ENCODE measurements at places on chromosomes 7 and 10.

DNA sequence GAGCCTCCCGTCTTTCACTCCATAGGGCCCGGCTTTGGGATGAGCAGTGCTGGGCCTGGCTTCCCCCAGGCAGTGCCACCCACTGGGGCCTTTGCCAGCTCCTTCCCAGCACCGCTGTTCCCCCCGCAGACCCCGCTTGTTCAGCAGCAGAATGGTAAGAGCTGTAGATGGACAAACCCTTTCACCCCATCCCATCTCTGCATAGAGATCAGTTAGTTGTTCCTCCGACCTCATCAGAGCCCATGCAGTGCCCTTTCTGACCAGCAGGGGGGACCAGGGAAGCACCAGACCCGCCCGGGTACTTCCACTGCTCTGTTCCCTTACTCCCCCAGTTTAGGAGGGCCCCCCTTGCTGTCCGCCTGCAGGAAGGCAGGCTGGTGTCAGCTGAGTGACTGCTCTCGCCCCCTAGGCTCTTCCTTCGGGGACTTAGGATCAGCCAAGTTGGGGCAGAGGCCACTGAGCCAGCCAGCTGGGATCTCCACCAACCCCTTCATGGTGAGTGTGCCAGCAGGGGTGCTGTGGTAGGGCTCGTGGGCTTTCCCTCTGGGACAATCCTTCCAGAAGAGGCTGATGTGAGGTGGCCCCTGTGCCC, 9.8 kb downstream of the SAP25 start:
- peak; percentile 85 for DNase-seq

- DNase-seq: no peak
Measured at GRCh38 chr7:106668861-106669524, 8.0 kb upstream of the CCDC71L start.

DNA sequence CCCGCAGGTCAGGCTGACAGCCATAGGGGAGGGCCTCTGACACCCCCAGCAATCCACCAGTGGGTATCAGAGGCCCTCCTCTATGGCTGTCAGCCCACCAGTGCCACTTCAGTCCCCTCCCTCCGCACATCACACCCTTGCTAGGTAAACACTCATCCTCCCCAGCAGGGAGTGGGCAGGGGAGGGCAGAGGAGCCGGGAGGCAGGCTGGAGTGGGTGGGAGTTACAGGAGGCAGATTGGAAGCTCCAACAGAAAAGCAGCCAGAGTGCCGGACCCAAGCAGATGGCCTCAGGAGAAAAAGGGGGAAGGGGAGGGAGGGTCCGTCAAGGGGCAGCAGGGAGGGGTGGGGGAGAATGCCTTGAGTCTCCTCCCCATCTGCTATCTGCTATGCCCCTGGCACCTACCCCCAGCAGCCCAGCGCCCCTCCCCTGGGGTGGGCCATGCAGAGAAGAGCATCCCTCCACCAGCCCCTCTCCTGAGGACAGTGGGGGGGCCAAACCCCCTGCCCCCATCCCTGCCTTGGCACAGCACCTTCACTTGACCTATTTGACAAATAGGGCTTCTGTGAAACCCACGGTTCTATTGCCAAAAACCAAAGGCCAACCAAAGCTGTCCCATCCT, 2.4 kb downstream of the RASGEF1A start:
- no peak for DNase-seq

GRCh38 chr7:93943816-93944540, 22.4 kb downstream of the GNG11 start:
- DNase-seq: no peak

DNA sequence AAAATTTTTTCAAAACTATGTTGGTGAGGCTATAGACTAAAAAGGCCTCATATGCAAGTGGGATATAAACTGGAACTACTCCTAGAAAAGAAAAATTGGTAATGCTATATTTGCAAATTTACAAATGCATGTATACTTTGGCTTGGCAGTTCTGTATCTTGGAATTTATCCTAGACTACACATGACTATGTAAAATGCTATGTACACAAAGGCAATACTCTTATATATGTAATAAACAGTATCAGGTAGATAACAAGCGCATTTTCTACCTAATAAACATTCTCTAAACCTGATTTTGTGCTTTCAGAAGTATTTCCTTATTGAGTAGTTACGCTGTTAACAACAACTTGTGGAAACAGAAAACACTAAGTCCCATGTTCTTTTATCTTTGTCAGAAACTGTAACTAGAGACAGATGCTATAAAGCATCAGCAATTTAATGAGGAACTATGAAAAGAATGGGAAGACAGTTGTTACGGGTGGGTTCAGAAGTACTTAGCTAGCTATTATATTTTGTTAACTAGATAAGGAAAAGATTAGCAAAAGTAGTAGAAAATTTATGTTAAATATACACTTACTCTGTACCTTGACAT, 107.8 kb downstream of the ARHGAP12 start:
- DNase-seq: no peak

GRCh38 chr7:78020136-78020873, 221.7 kb downstream of the PHTF2 start:
- no peak for DNase-seq

DNA sequence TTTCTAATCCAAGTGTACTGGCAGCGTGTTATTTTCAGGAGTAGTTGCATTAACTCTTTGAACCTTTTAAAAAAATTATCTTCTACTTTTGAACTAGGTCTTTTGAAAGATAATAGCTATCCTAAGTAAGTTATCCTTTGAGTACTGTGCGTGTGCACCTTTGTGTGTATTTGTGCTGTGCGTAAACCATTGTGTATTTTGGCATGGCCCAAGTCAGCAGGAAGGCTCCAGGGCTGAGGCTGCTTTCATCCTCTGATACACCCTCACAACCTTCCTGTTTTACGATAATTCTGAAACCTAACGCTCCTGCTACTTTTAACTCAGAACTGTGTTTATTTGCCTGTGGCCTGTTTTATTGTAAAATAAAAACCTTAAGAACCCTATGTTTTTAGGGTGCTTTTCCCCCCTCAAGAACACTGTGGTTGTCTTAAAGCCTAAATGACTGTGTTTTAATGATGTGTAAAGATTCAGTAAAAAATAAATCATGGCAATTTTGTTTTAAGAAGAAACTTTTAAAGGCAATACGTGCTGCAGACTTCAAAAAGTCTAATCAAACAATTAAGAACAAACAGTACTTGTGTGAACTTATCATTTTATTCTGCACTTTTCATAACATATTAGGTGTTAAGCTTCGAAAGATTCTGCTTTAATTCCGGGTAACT, 57.5 kb downstream of the HDAC9 start:
- no peak for DNase-seq

DNA sequence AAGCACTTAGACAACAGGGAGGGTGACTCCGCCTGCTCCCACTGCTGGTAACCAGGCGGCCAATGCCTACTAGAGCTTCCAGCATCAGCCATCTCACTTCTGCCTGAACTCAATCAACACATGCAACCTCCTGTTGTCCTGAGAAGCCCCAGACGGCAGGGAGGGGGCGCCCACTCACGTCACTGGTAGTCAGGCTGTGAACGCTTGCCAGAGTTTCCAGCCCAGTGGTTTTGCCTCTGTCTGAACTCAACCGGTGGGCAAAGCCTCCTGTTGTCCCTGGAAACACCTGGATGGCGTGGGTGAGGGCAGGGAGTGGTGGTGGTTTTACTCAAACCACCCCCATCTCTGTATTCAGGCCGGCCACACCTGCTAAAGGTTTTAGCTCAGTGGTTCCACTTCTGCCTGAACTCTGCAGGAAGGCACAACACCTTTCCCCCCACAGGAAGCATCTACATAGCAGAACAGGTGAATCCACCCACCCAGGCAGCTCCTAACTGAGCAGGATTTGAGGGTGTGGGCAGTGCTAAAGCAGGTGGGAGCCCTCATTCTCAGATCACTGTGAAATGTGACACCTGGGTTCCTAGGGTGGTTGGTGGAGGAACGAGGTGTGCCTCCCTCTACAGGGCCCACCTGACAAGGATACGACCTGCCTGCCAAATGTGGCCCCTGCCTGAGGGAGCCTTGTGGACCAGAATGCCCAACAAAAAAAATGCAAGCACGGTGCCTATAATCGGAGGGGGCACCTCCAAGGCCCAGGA, 563.0 kb upstream of the SEMA3D start:
- DNase-seq: no peak

- DNase-seq: no peak
Measured at GRCh38 chr10:59362144-59362958, at the start of gene FAM13C. TSS of gene FAM13C (minus strand) at chr10:59362549. CDS start at chr10:59362460, 89 bp downstream.

DNA sequence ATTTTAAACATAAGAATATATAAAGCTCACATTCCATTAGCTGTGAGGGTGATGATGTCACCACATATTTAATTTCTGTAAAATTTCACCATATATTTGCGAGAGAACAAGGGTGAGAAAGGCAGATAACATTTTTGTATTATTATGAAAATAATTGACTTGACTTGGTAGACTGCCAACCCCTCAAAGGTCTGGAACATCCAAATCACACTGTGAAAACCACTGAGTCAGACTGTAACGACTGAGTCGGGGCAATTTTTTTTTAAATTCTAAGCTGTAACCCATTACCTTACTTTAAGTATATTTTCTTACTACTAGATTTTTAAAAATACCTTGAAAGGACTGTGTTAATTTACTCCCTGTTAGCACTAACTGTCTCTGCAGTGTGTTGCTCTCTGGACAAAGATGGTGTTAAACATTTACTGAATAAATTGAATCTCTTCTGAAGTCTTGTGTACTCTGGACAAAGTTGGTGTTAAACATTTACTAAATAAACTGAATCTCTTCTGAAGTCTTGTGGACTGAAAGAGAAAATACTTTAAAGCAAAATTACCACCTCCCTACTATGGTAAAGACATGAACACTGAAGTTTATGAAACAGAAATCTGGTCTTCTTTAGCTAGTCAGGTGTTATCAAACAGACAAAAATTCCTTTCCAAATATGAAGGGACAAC, 14.1 kb downstream of the PDZD8 start:
- DNase-seq: no peak

DNA sequence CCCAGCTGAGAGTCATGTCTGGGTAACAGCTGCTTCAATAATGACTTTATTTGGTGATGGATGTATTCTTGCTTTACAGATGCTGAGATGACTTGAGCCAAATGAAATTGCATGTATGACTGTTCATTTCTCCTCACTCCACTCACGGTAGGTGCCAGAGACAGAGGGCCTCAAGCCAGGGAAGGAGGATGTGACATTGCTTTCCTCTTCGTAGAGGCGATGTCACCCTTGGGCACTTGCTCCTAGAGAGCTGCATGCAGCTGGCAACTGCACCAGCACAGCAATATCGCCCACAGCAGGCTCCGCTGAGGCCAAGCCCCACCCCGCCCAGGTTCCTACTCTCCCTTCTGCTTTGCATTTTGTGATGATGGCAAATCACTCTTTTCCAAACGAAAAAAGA, 116.6 kb upstream of the AOAH start:
- DNase-seq: no peak

- no peak for DNase-seq
Measured at GRCh38 chr10:107390563-107390962, 226.1 kb upstream of the SORCS1 start.

DNA sequence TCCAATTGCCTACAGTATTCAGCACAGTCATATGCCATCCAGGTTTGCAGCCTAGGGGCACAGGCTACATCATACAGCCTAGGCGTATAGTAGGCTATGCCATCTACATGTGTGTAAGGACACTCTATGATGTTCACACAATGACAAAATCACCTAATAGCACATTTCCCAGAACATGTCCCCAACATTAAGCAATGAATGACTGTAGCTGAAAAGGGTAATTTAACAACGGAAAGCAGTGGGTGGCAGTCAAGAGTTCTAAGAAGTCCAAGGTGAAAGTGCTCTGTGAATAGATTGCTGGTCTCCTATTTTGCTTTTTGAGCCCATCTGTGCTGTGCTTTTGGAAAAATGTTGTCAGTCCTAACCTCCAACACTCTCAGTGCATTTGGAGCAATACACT, 162.6 kb downstream of the KLF6 start:
- no peak for DNase-seq

DNA sequence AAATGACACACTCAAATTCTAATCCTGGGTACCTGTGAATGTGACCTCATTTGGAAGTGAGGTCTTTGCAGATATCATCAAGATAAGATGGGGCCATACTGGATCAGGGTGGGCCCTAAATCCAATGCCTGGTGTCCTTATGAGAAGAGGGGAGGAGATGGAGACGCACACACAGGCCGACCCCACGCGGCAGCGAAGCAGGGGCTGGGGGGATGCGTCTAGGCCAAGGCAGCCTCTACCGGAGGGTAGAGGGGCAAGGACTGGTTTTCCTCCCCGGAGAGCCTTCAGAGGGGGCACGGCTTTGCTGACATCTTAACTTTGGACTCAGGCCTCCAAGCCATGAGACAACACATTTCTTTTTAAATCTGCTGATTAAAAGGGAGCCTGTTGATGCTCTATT, 33.3 kb downstream of the DPYSL4 start:
- no peak for DNase-seq

DNA sequence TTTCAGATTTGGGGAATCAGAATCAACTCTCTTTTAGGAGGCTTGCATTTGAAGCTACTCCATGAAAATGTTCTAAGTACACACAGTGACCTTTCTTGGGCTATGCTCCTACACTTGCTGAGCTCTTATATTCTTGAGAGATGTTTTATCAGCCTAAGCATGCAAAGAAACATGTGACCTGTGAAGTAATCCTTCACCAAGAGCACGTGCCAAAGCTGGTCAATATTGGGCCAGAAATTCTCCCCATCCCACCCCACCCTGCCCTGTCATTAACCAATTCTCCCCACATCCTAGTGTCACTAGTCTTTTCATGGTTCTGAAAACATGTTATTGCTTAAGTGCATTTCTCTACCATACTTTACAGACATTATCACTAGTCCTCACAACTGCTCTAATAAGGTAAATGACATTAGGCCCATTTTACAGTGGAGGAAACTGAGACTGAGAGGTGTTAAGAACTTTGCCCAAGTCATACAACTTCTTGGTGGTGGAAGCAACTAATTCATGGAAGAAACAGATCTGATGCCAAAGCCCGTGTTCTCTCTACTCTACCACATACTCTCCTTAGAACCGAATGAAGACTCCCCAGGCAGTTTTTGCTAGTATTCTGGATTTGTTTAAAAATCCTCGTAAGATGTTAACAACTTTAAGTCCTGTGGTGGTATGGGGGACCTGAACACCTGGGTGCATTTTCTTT, 200.6 kb downstream of the PTEN start:
- no peak for DNase-seq

GRCh38 chr10:46309511-46310142, 22.8 kb downstream of the ANTXRL start:
- DNase-seq: no peak

- no peak for DNase-seq
Measured at GRCh38 chr7:155258226-155258560, 39.5 kb upstream of the INSIG1 start.

DNA sequence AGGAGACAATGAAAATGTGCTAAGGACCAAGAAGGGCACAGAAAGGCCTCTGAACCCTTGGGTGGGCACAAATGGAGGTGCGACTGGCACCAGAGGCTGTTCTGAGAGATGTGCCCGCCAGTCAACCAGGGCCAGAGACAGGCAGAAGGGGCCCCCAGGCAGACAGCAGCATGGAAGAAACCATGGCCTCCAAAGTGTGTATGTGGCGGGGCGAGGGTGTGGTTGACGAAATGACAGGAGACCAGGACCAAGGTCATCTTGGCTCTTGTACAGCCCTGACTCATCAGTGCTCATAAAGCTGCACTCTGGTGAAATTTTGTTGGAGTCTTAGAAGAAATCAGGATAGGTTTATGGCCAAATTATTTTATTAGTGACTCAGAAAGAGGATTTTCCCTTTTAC, 4.0 kb upstream of the MRPS24 start:
- no peak for DNase-seq
